Muscle of leg (tissue), 16 donors: ENCODE measurements at places on chromosomes 7 and 10. TPM values are rescaled to one million over a fixed set of nuclear protein-coding genes. Genes with fewer than 3 reads are reported as not detected.

GRCh38 chr10:8121201-8121890, 66.9 kb downstream of the GATA3 start:
- no peaks in the 10 kb centered on the region for H3K36me3 ChIP-seq
- H3K27me3 ChIP-seq = no peaks in the 10 kb centered on the region
- no peak for DNase-seq
- no peaks in the 10 kb centered on the region for H3K4me1 ChIP-seq

DNA sequence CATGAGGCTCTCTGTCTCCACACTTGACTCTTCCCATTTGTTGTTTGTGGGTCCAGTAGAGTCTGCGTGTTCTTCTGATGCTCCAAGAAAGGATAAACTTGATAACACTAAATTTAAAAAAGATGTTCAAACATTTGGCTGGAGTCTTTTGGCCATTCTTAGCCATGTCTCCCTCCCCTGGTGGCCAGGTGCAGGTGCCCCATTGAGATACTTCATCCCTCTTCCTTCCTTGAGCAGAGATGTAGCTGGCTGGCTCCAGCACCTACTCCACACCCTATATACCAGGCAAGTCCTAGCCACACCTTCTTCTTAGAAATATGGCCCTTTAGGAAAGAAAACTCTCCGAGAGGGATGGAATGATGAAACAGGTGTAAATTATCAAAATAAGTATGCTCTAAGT, 103.2 kb upstream of the GJD4 start:
- DNase-seq = no peak
- no peak overlapping the region for H3K4me3 ChIP-seq
- no peak overlapping the region for H3K27ac ChIP-seq
- H3K36me3 ChIP-seq = peaks cover 4% of the 10 kb centered on the region

- no peak overlapping the region for H3K4me3 ChIP-seq
- no peak overlapping the region for H3K27ac ChIP-seq
- no peaks in the 10 kb centered on the region for H3K4me1 ChIP-seq
- H3K27me3 ChIP-seq = peaks cover 11% of the 10 kb centered on the region
- H3K36me3 ChIP-seq = no peaks in the 10 kb centered on the region
Observed at GRCh38 chr10:1744524-1744923, 7.2 kb upstream of the ADARB2 start.

The ACBD7 gene
- total RNA-seq = 1.6 TPM

The AKR1D1 gene
- not detected for total RNA-seq

The CALHM1 gene
- not detected for total RNA-seq

The OR2A12 gene
- not detected for total RNA-seq

- no peaks in the 10 kb centered on the region for H3K4me1 ChIP-seq
- peak; percentile 33 for DNase-seq
- H3K27me3 ChIP-seq = peaks cover 12% of the 10 kb centered on the region
- H3K36me3 ChIP-seq = no peaks in the 10 kb centered on the region
- H3K27ac ChIP-seq = no peak overlapping the region
Observed at GRCh38 chr10:43282881-43283280, 16.0 kb upstream of the RASGEF1A start.

The SMKR1 gene
- not detected for total RNA-seq

The NUTM2E gene
- 0.35 TPM for total RNA-seq

DNA sequence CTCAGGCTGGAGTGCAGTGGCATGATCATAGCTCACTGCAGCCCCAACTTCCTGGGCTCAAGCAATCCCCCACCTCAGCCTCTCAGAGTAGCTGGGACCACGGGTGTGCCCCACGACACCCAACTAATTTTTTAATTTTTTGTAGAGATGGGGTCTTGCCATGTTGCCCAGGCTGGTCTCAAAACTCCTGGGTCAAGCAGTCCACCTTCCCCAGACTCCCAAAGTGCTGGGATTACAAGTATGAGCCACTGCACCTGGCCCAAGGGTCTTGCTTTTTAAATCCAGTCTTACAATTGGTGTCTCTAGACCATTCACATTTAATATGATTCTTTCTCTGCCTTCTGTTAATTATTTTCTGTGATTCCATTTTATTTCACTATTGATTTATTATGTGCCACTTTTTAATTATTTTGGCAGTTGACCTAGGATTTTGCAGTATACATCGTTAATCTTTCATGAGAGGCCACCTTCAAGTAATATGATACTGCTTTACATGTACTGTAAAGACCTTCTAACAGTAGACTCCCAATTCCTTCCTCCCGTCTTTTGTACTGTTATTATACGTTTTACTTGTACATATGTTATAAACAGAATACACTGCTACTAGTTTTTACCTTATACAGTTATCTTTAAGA, 18.7 kb downstream of the MMP21 start:
- H3K27me3 ChIP-seq = no peaks in the 10 kb centered on the region
- H3K4me1 ChIP-seq = no peaks in the 10 kb centered on the region
- peaks cover 43% of the 10 kb centered on the region for H3K36me3 ChIP-seq
- H3K27ac ChIP-seq = no peak overlapping the region
- H3K4me3 ChIP-seq = no peak overlapping the region

DNA sequence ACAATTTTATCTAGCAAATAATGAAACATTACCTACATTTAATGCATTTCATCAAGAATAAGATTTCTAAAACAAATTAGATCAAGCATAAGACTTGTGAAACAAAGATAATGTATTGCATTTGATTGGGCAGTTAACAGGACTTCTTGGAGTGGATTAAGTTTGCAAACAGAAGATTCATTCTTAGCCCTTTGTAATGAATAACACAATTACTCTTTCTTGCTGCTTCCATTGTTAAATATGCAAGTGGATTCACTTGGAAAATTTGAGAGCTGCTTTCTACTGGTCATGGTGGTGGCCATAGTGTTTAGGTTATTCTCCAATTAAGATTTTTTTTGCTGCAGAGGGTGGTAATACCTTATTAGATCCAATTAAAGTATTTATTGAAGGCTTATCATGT, 6.0 kb downstream of the PPP1R9A start:
- H3K4me3 ChIP-seq = no peak overlapping the region
- peaks cover 2% of the 10 kb centered on the region for H3K4me1 ChIP-seq
- DNase-seq = no peak
- no peak overlapping the region for H3K27ac ChIP-seq
- no peaks in the 10 kb centered on the region for H3K36me3 ChIP-seq

GRCh38 chr10:114319406-114320248, 80.6 kb downstream of the VWA2 start:
- H3K36me3 ChIP-seq = peaks cover 53% of the 10 kb centered on the region
- H3K27me3 ChIP-seq = no peaks in the 10 kb centered on the region
- DNase-seq = no peak
- no peak overlapping the region for H3K4me3 ChIP-seq
- no peak overlapping the region for H3K27ac ChIP-seq

GRCh38 chr10:64518456-64518855, 997.3 kb downstream of the REEP3 start:
- H3K4me3 ChIP-seq = no peak overlapping the region
- no peak overlapping the region for H3K27ac ChIP-seq
- no peaks in the 10 kb centered on the region for H3K27me3 ChIP-seq
- H3K36me3 ChIP-seq = no peaks in the 10 kb centered on the region
- H3K4me1 ChIP-seq = no peaks in the 10 kb centered on the region

DNA sequence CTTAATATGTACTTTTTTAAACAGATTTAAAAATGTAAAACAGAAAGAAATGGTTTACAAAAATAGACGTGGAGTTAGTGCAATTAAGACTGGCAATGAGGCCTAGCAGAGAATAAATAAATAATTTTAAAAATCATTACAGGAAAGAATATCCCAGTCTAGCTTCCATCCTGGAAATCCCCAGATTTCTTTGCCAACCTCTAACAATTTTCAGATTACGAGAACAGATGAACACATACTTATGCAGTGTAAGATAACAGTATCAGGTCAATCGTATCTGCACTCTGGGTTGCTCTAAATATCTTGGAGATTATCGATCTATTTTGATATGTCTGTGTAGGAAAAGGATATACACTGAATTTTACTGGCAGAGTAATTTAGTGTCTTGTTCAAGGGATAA, 210.5 kb downstream of the SEMA3A start:
- peaks cover 2% of the 10 kb centered on the region for H3K36me3 ChIP-seq
- H3K4me1 ChIP-seq = no peaks in the 10 kb centered on the region
- H3K27me3 ChIP-seq = no peaks in the 10 kb centered on the region
- no peak overlapping the region for H3K27ac ChIP-seq

DNA sequence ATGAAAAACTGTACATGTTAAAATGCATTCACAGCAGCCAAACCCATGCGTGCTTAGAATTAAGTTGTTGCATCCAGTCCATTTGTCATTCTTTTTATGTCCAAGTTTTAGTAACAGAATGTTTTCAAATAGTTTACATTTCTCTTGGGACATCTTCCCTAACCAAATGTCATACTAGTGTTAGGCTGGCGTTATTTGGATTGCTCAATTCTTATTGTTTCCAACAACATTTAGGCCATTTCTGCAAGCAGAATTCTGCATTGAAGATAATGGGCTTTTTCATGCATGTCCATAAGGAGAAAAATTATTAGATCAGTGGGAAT, 203.0 kb downstream of the HIBADH start:
- H3K4me1 ChIP-seq = no peaks in the 10 kb centered on the region
- H3K36me3 ChIP-seq = no peaks in the 10 kb centered on the region
- H3K27ac ChIP-seq = no peak overlapping the region
- H3K4me3 ChIP-seq = no peak overlapping the region
- H3K27me3 ChIP-seq = peaks cover 4% of the 10 kb centered on the region

The ARHGEF35 gene
- total RNA-seq = 0.80 TPM

The FOXP2 gene
- 10.0 TPM for total RNA-seq

DNA sequence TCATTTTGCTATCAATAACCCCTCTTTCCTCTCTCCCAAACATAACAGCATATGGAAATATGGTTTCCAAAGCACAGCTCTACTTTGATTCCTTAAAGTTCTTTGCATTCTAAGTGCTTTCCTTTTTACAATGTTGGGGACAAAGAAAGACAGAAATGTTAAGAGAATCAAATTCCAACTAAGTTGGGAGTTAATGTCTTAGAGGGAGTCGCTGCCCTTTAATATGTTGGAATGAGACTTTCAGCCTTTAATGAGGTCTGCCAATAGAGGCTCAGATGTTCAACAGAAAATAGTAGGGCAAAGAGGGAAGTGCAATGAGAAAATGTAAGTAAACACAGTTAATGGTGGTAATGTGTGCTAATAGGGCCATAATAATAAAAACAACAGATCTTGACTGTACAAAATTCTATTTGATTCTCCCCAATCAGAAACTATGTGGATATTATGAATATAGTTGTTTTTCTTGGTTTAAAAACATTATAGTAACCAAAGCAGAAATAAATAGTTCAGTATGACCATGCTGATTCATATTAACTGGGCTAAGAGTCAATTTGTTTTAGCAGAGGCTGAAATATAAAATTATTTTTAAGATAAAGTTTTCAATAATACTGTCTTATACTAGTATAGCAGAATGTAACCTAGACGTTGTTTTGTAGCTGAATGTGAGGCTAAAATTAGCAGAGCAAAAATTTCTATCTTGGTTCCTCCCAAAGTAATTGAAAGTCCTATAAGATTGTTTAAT, 10.3 kb downstream of the HYCC1 start:
- no peak for DNase-seq
- H3K4me1 ChIP-seq = no peaks in the 10 kb centered on the region
- no peak overlapping the region for H3K27ac ChIP-seq
- no peaks in the 10 kb centered on the region for H3K36me3 ChIP-seq

DNA sequence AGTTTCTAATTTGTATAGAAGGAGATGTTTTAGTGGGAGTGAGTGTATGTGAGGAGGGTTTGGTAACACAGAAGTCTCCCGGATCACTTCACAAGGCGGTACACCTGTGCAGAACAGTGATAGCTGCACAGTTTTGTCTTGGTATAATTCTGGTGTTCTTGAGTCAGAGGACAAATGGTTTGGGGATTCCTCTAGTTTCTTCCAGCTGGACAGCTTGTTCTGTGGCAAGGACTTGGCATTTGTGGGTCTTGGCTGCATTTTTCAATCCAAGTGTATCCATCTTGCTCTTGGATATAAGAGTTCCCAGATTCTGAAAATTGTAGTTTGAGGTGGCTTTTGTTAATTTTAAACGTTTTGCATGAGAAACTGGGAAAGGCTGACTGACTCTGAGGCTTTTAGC, 135.7 kb downstream of the AHR start:
- no peaks in the 10 kb centered on the region for H3K4me1 ChIP-seq
- H3K27me3 ChIP-seq = no peaks in the 10 kb centered on the region
- H3K4me3 ChIP-seq = no peak overlapping the region
- H3K27ac ChIP-seq = no peak overlapping the region
- no peak for DNase-seq
- no peaks in the 10 kb centered on the region for H3K36me3 ChIP-seq

The DEPP1 gene
- total RNA-seq = 36.0 TPM

DNA sequence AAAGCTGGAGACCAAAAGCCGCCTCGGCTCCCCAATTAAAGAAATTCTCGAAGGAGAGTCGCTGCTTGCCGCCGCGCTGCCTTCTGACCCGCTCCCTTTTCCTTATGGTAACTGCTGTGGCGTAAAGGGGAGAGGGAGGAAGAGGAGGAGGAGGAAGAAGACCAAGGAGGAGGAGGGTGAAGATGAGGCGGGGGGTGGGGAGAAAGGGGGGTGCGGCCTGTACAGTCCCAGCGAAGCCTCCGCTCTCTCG, 388 bp downstream of the CNOT4 start:
- H3K36me3 ChIP-seq = no peaks in the 10 kb centered on the region
- no peaks in the 10 kb centered on the region for H3K27me3 ChIP-seq
- peak overlapping the region; percentile 99 for H3K27ac ChIP-seq
- H3K4me3 ChIP-seq = peak overlapping the region; percentile 84
- peaks cover 2% of the 10 kb centered on the region for H3K4me1 ChIP-seq

The NKX2-3 gene
- total RNA-seq = 0.62 TPM

DNA sequence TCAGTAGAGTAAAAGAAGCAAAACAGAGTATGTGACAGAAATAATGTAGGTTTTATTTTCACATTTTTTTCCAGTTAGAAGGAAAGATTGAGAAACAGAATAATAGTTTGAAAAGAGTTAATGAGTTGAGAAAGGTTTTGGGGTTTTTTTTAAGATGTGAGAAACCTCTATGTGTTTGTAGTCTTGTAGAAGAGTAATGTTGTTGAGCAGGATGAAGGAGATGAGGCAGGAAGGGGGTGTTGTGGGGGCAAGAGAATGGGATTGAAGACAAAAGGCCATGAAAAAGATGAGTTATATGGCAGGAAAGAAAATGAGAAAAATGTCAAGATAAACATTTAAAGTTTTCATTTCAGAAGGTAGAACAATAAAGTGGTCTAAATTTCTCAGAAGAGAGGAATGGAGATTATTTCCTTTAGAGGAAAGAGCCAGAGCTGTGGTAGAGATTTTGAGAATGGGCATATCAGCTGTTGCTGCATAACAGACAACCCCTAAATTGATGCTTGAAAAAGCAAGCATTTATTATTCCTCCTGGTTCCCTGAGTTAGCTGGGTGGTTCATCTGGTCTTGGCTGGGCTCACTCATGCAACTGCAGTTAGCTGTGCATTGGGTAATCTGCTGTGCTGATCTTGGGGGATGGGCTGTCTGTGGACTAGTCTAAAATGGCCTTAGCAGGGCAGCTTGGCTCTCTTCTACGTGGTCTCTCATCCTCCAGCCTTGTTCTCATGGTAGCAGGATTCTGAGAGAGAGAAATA, 27.1 kb downstream of the PCGF5 start:
- H3K27me3 ChIP-seq = no peaks in the 10 kb centered on the region

The HBP1 gene
- total RNA-seq = 69.2 TPM

GRCh38 chr7:99782012-99782953, 1.7 kb downstream of the CYP3A4 start:
- H3K27ac ChIP-seq = no peak overlapping the region
- no peaks in the 10 kb centered on the region for H3K4me1 ChIP-seq
- no peak for DNase-seq
- H3K27me3 ChIP-seq = no peaks in the 10 kb centered on the region
- H3K4me3 ChIP-seq = no peak overlapping the region
- no peaks in the 10 kb centered on the region for H3K36me3 ChIP-seq

The MEOX2 gene
- 58.7 TPM for total RNA-seq
